ENCODE measurements at places on chromosomes 6 and 20.

DNA sequence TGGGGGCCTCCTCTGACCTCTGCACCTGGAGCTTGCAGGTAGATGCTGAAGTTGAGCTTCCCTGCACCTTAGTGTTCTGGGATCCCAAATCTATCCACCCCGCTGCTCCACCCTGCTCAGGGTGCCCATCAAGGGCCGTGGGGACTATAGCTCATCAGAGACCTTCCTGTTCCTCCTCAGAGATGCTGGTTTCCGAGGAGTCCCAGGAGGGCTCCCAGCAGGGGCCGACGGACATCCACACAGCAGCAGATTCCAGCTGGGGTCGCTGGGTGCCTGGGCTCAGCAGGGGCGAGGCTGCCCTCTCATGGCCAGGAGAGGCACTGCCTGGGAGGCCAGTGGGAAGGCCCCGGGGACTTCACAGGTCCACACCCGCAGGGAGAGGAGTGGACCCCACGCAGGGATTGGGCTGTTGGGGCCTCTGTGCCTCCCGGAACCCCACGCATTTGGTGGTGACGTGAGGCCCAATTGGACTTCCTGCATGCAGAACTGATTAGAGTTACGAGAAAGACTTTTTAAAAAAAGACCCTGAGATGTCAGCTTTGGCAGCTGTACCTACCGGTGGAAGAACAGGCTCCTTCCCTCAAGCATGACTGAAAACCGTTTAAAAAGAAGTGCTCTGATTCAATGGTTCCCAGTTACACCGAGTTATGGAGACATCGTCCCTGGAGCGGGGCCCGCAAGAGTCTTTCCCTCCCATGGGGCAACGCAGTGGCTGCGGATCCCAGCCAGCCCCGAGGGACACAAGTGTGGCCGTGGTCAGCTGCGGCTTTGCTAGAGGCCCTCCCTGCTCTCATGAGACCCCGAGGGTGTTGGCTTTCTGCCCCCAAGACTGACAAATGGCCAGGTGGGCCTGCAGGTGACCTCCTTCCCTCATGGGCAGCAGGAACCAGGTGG, 25.3 kb upstream of the SLCO4A1 start:
- peak; percentile 71 for DNase-seq

DNA sequence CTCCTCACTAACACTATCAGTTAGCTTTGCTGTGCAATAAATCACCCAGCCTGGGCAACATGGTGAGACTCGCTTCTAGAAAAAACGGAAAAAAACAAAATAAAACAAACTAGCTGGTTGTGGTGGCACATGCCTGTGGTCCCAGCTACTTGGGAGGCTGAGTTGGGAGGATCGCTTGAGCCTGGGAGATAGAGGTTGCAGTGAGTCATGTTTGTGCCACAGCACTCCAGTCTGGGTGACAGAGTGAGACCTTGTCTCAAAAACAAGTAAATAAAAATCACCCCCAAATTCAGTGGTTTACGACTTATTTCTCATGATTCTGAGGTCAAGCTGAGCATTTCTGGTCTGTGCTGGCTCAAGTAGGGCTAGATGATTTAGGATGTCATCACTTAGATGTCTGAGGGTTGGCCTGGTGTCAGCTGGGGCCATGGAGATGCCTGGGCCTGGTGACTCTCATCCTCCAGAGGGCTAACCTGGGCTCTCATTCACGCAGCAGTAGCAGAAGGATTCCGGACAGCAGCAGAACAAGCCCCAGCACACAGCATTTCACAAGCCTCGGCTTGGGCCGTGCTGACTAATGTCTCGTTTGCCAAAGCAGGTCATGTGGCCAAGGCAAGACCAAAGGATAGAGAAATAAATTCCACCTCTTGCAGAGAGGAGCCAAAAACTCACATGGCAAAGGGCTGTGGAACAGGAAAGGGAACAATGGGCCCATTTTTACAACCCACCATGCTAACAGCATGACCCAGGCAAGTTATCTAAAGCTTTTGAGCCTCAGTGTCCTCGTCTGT, 32.5 kb downstream of the MGME1 start:
- peak; percentile 46 for DNase-seq

- peak; percentile 18 for DNase-seq
These were observed 897 bp downstream of the CD2AP start for GRCh38 chr6:47478233-47479139.

GRCh38 chr6:26113570-26113969, 26.3 kb downstream of the HFE start:
- no peak for DNase-seq

- DNase-seq: no peak
These were observed 746 bp upstream of the PRND start for GRCh38 chr20:4720977-4721349.

DNA sequence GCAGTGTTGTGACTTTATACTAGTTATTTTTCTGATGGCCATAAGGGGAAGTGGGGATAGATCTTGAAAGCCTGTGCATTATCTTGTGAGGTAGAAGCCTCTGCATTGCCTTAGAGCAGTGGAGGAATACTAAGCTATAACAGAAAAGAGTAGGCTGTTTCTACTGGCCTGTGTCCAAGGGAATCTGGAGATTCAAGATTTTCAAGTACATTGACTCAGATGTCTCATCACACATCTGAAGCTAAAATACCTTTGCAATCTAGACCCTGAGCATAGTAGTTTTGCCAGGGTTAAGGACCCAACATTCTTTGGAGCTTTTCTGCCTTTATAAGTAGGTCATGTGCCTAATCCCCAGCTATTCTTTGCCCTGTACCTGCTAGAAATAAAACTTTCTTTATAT, 272.3 kb downstream of the TENT5A start:
- no peak for DNase-seq

GRCh38 chr6:109978174-109979032, at the start of gene GPR6:
Gene GPR6, plus strand, starts transcription at chr6:109978311. Its CDS starts 802 bp downstream, at chr6:109979113.
- DNase-seq: peak; percentile 24

GRCh38 chr20:19835533-19836222, 77.6 kb downstream of the RIN2 start:
- DNase-seq: no peak

- no peak for DNase-seq
These were observed 368.9 kb upstream of the SULF2 start for GRCh38 chr20:48154040-48154765.

DNA sequence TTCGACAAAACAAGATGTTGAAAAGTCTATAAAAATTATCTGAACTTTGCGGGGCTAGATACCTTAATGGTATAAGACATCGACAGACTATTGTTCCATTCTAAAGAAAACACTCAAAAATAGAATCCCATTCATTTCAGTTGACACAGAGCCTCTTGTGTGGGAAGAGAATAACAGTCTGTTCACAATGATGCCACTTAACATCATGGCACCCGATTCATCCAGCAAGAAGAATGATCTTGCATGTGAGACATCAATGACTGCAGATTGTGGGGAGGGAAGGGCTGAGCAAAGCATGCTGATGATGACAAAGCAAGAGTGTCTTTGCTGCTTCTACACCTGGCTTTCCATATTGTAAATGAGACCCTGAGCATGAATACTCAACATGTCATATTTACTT, 49.7 kb upstream of the ARMH2 start:
- DNase-seq: no peak

DNA sequence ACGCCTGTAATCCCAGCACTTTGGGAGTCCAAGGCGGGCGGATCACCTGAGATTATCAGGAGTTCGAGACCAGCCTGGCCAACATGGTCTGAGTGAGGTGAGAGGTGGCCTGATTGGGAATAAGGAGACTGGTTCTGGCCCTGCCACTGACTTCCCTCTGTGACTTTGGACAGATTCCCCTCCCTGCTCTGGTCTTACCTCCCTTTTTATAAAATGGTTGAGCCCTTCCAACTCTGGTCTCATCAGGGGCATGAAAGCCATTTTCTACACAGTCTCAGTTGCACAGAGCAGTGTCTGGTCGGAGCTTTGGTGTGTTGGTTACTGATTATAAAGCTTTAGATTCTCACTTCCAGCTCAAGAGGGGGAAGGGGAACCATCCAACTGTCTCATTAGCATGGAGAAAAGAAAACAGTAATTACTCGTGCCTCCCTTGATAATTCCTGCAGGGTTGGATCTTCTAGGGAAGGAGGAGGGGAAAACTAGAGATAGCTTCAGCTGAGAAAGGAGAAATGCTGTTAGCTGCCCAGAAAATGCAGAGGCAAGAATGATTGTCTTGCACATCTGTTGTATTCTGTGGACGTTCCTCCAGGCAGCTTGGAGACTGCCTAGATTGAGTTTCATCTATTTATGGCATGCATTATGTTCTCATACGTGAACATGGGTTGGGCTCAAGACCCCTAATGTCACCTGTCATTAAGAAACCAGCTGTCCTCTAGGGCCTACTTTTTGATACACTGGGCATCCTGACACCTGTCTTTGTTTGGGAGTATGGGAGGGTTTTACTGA, 30.4 kb downstream of the RALY start:
- no peak for DNase-seq

- no peak for DNase-seq
These were observed 12.7 kb upstream of the PSMF1 start for GRCh38 chr20:1105599-1106194.
